ENCODE measurements at places on chromosomes 7 and 10.

GRCh38 chr10:44259090-44259874 lies 125.6 kb downstream of the CXCL12 start:
- no peak for DNase-seq

- no peak for DNase-seq
Measured at GRCh38 chr7:155230169-155230593, 67.5 kb upstream of the INSIG1 start.

- DNase-seq, result no peak
Measured at GRCh38 chr10:71582019-71582418, 137.6 kb downstream of the C10orf105 start.

DNA sequence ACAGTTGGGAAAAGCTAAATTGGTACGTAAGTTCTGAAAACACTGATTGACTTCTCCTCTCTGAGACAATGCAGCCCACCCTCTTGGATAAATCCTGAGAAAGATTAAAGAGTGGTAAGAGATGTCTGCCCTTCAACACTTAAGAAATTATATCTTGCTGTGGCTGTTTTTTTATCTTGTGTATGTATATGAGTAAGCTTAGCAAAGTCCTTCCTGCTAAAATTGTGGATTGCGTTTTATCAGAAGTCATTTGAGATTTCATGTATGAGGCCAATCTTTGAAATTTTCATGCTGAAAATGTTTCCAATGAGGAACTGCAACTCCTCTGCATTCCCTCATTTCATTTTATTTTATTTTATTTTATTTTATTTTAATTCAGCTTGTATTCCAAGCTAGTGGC lies 106.2 kb upstream of the INHBA start:
- no peak for DNase-seq

DNA sequence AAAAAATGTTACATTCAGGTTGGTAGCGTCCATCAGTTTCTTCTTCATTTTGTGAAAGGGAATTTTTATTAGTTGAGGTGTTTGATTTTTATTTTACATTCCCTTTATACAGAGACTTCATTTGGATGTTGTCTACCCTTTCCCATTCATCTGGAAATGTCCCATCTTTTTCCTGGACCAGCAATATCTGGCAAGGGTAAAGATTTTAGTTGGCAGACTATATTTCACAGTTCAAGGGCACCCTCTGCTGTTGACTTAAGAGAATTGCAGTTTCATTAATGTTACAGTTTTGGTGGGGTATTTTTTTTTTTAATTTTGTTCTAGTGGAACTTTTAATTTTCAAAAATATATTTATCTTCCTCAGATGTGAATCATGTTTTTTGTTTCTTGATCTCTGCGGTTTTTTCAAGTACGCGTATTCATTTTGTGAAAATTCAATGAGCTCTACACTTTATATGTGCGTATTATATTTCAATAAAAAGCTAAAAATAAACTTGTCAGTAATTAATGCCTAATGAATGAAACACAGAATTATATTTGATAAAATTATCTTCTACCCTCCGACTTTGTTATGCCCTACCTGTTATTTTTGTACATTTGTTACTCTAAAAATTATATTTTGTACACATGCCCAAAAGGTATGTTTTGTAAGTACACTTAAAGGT lies 97.9 kb upstream of the KLF14 start:
- no peak for DNase-seq
